ENCODE measurements at places on chromosomes 5 and 9.

DNA sequence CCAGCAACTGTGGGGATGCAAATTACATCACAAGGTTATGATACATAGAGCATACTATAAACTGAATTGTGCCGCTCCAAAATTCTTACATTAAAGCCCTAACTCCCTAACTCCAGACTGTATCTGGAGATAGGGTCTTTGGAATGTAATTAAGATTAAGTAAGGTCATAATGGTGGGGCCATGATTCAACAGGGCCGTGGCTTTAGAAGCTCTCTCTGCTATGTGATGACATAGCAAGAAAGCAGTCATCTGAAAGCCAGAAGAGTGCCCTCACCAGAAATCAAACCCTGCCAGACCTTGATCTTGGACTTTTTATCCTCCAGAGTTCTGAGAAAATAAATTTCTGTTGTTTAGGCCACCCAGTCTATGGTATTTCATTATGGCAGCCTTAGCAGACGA lies 123.9 kb downstream of the FBXL17 start:
- DNase-seq = peak; percentile 57

- DNase-seq = no peak
These were observed 16.7 kb upstream of the RIC1 start for GRCh38 chr9:5612185-5612530.

- DNase-seq = no peak
These were observed 50.2 kb upstream of the ASTN2 start for GRCh38 chr9:117464941-117465616.

GRCh38 chr9:80213613-80214012 lies 641.8 kb downstream of the TLE4 start:
- no peak for DNase-seq

- peak; percentile 83 for DNase-seq
These were observed 529.5 kb downstream of the AGTPBP1 start for GRCh38 chr9:85212209-85212608.

DNA sequence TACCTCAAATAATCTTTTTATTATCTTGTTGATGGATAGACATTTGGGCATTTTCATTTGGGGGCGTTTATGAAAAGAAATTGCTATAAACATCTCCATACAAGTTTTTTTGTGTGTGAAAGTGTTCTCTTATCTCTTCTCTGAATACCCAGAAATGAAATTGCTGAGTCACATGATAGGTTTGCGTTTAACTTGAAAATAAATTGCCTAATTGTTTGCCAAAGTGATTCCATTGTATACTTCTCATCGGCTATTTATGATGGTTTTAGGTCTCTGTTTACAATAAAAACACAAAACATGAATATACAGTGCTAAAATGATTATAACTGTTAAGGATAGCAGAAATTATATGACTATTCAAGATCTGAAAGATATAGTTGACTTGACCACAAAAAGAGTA lies 361.7 kb downstream of the TAF11L14 start:
- DNase-seq = no peak

GRCh38 chr5:54087436-54087835 lies 222.9 kb downstream of the ARL15 start:
- peak; percentile 65 for DNase-seq

DNA sequence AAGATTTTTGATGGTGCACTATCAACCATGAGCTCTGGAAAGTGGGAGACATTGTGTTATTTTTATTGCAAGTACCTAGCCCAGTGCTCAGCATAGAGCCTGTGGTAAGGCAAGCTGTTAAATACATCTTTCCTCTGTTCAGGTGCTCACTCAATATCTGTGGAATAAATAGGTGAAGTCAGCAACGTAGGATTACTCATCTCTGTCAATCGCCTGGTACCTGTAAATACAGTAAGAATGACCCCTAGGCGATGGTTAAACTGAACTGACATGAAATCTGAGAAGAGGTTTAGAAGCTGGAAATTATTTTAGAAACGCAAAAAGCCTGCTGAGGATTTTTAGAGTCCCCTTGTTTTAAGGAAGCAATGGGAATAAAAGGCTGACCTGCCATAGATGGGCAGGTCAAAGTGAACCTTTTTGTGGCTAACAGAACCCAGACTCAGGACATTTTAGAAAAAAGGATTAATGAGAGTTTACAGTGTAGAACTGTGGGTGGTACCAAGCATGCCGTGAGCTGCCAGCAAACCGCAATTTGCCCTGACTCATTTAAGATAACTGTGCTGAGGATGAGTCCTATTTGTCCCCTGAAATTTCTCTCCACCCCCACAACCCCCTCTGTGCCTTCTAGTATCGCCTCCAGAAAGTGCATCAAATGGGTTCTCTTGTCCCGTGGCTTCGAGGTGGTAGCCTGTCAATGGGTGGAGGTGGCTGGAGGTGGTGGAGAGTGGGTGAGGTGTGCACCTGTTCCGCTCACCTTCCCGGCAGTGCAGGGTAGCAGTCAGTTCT lies 375.1 kb downstream of the MED10 start:
- DNase-seq = no peak

DNA sequence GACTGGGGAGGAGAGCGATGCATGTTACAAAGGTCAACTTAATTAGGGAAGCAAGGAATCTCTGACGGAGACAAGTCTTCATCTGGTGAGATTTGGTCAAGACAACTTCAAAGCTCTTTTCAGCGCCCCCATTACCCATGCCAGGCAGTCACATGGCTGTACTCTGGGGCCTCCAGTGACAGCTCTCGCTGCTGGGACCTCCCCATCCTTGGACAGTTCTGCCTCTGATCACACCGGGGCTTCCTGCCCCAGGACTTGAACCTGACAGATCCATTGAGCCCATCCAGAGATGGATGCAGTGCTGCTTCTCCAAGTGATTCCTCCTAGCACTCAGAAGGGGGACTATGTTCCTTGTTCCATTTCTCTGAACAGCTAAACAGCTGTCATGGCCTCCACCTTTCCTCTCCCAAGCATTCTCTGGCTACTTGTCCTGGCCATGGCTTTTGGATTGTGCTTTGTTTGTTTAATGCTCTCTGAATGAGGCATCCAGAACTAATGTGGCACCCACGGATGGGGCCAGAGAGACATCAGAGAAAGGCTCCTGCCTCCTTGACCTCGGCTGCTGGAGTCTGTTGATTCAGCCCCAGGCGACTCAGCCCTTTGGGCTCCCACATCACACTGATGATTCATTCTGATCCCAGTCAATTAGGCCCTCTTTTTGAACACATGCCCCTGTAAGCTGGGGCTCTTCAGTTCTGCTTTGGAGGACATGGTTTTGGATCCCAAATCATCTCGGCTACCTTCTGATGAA lies 122.1 kb upstream of the ADAMTS16 start:
- DNase-seq = peak; percentile 95

- DNase-seq = peak; percentile 80
These were observed 596 bp downstream of the IRF1 start for GRCh38 chr5:132489871-132490483.

DNA sequence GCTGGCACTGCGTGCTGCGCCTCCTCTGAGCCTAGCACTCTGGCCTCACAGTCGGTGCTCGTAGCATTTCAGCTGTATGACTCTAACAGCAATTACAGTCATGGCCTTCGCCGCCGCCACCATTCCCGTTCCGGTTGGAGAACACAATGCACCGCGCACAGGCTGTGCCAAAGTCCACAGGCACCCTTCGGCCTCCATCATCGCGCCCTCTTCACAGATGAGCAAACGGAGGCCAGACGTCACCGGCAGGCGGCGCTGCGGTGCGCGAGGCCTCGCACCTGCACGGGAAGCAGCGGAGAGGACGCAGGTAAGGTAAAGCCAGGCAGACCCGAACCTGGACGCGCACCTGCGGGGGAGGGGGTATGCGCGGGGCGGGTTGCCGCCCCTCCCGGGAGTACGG lies 128.9 kb downstream of the BARX1 start:
- no peak for DNase-seq

- no peak for DNase-seq
These were observed 27.3 kb upstream of the TTC23L start for GRCh38 chr5:34811706-34812105.

DNA sequence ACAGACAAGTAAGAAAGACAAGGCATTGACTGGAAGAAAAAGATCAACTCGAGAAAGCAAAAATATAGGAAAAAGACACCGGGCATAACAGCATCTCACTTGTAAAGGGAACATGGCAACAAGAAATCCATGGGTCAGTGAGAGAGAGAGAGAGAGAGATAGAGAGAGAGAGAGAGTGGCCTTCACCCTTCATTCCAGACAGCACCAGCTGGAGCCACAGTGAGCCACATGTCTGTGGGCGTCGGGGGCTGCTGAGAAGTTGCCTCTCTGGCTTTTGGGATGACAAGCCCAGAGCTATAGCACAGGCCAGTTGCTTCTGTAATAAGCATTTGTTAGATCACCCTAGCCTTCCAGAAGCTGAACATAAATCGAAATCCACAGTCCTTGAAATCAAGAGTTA lies 20.3 kb upstream of the ENC1 start:
- DNase-seq = no peak

DNA sequence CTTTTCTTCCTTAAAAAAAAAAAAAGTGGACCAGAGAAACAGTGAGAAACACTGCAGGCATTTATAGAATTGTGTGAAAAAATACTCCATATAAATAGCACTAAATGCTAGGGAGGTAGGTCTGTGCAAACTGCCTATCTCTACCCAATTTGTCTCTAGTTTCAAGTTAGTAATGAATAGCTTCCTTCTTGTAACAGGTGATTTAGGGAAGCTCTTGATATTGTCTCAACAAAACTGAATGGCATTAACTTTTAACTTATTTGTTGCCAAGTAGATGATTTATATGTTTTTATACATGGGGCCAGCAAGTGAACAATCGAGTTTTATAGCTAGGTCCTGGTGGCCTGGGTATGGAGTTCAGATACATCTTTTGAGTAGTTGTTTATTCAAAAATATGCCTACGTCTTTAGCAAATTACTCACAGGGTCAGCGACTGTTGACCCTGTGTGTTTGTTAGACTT lies 283.6 kb downstream of the NR3C1 start:
- DNase-seq = no peak

- DNase-seq = no peak
These were observed 6.0 kb upstream of the CCNJL start for GRCh38 chr5:160318409-160318808.

DNA sequence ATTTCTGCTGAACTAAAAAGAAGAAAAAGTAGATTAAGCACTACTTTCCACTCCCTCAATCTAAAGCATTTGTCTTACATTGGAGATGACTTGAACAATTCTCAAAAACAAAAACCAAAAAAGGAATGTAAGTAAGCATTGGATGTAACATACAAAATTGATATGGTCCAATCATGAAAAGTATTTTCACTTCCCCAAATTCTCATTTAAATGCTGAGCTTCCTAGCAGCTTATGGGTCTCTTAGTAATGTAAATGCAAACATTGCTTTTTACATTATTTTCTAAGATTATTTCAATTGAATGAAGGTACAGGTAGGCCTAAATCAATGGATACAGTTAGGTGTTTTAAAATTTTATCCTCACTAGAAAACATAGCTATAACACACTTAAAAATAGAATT lies 20.0 kb downstream of the ANKH start:
- no peak for DNase-seq

- peak; percentile 77 for DNase-seq
These were observed 7.0 kb downstream of the SQSTM1 start for GRCh38 chr5:179827680-179828079.

All from GM23248 (cell line).